Activated CD4-positive, alpha-beta T cell treated with anti-CD3 and anti-CD28 coated beads, Interleukin-2, amount 10 ng/mL, durations not matched to agents 7 days and 5 days (primary cell): ENCODE measurements at places on chromosomes 3 and 15. TPM values are rescaled to one million over a fixed set of nuclear protein-coding genes. Genes with fewer than 3 reads are reported as not detected.
A peak's percentile ranks its signal among the peaks of the same experiment; 100 is the strongest.

DNA sequence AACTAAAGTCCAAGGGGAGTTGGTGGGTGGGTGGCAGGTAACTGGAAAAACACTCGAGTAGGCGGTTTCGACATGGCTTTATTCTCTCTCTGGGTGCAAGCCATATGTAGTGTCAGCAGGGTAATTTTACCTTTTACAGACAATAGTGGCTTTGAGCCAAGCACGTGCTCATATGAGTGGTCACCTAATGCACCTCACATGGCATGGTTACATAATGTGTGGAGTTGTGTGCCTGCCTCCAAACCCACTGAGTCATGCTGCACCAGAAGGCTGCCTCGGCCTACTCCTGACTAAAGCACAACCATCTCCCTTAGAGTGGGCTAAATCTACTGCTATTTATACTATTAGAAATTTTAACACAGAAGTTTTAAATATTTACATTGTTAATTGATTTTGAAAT lies 16.5 kb downstream of the CCRL2 start:
- no peak for DNase-seq

DNA sequence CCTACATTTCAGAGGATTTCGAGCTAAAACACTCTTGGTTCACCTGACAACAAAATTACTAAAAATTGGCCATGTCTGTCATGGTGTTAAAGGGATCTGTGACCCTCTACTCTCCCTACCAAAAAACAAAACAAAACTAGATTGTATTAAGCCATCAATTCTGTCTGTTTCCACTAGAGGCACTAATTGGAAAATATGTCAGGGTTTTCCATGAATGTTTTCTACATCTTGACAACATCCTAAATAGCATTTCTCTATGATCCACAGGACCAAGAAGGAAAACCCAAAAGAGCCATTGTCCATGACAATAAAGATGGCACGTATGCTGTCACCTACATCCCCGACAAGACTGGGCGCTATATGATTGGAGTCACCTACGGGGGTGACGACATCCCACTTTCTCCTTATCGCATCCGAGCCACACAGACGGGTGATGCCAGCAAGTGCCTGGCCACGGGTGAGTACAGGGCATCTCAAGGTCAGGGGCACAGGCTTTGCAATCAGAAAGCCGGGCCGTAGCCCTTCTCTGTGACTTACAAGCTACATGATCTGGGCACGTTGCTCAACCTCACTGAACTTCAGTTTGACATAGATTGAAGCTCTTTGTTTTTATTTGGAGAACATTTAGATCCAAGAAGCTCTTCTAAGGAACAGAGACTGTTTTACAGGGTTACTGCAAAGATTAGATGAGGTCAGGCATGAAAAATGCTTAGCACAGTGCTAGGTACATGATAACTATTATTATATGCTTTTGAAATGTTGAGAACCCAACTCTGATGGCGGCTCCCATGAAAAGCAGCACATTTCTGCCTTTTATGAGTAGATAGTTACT lies 74.8 kb downstream of the DNASE1L3 start:
- DNase-seq, result no peak

DNA sequence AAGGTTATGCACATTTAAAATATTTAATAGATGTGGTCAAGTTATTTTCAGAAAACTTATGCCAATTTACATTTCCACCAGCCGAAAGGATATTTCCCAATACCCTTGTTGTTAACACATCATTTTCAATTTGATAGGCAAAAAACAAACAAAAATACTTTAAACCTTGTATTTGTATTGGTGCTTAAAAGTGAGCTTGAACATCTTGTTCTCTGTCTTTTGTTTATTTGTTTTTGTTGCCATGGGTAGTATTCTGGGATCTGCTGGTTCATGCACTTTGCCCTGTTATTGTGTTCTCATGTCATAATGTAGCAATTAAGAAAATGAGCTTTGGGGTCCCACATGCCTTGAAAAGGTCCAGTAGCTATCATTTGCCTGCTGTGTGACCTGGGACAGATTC lies 191.4 kb downstream of the LRTM1 start:
- no peak for DNase-seq

DNA sequence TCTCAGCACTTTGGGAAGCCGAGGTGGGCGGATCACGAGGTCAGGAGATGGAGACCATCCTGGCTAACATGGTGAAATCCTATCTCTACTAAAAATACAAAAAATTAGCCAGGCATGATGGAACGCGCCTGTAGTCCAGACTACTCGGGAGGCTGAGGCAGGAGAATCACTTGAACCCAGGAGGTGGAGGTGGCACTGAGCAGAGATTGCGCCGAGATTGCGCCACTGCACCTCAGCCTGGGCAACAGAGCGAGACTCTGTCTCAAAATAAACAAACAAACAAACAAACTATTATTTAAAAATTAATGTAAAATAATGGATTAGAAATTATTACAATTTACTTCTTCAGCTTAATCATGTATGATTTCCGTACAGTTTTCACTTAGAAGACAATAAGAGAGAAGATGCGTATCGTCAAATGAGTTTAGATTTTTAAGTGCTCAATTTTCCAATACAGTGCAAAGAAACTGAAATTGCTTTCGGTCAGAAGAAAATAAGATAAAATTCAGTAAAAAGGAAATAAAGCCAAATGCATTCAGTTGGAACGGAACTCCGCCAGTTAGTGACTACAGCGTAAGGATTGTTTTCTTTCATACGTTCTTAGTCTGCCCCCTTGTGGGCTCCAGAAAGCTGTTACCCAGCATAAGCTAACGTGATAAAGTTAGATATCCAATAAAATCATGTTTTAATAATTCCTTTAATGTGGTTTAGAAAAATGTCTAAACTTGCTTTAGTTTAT lies 24.8 kb downstream of the AADAC start:
- peak; percentile 54 for DNase-seq

- DNase-seq, result no peak
Measured at GRCh38 chr15:32908135-32908801, 190.5 kb downstream of the GREM1 start.

GRCh38 chr3:53806182-53807116 lies 39.8 kb downstream of the CHDH start:
- no peak for DNase-seq

DNA sequence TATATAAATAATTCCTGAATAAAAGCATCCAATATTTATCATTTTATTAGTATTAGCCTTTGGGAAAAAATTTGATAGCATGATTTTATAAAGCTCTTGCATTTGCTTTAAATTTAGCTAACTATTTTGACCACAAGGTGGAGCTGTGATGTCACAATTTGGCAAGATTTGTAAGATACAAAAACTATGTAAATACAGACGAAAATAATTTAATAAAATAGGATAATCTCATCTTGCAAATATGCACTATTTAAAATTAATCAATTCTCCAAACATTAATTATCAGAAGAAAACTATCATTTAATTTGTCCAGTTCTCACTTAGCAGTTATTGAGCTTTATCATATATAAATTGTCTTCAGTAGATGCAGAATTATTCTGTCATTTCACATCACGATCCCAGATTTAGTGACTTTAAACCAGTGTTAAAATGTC lies 95.4 kb downstream of the PLOD2 start:
- peak; percentile 32 for DNase-seq

DNA sequence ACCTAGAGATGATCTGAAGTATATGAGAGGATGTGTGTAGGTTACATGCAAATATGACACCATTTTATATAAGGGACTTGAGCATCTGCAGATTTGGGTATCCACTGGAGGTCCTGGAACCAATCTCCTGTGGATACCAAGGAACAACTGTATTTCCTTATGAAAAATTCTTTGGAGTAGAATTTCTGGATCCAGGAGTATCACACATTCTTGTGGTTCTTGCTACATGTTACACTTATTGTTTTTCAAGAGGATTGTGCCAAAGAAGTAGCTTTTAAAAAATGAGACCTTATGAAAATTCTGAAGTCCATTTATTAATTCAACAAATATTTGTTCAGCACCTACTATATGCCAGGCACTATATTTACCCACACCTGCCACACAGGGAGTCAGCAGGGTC lies 15.7 kb upstream of the TBC1D23 start:
- no peak for DNase-seq

- no peak for DNase-seq
Measured at GRCh38 chr15:78628227-78628626, 7.4 kb upstream of the CHRNA3 start.

GRCh38 chr3:43892526-43892925 lies 201.8 kb downstream of the ABHD5 start:
- no peak for DNase-seq

DNA sequence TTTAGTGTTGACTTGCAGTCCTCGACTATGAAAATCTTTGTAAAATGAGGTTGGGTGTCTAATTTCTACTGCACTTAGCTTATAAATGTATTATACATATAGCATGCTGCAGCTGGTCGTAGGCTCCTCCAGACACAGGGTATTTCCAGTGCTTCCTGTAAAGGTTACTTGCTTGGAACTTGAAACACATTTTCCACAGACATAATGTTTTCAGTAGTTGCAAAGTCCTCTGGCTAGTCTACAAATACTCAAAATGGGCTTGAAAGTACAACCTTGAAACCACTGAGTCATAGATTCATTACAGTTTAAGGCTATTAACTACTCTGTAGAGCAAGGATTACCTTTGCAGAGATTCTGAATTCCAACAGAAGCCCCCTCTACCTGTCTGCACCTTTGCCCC lies 464.1 kb downstream of the RAP2B start:
- DNase-seq, result no peak

GRCh38 chr3:61634678-61635077 lies 73.3 kb downstream of the PTPRG start:
- DNase-seq, result no peak

- DNase-seq, result no peak
Measured at GRCh38 chr15:33298631-33299030, 12.1 kb upstream of the RYR3 start.

DNA sequence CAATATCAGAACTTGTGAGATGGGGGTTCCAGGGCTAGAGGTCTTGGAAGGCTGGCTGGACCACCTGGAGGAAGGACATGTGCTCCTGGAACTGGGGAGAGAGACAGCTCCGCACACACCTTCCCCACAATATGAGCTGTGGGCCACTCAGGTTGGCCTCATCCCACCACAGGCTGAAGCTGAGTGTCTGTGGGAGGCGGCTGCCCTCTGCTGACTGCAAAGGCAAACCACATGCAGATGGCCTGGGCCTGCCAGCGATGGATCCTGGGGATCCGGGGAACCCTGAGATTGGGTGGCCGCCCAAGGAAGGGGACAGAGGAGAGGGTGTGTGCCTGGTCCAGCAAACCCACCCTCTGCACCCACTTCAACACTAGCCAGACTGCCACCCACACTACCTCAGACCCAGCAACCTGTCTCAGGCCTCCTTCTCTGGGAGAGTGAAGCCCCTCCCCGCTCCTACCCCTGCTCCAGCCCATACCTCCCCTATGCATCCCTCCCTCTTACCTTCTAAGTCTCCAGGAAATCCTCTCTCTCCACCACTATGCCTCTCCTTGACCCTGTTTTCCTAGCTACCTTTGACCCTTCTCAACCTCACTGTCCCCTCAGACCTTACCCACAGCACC lies 44.8 kb downstream of the CYP11A1 start:
- DNase-seq, result peak; percentile 63

- no peak for DNase-seq
Measured at GRCh38 chr3:5009506-5010109, 30.4 kb downstream of the BHLHE40 start.

DNA sequence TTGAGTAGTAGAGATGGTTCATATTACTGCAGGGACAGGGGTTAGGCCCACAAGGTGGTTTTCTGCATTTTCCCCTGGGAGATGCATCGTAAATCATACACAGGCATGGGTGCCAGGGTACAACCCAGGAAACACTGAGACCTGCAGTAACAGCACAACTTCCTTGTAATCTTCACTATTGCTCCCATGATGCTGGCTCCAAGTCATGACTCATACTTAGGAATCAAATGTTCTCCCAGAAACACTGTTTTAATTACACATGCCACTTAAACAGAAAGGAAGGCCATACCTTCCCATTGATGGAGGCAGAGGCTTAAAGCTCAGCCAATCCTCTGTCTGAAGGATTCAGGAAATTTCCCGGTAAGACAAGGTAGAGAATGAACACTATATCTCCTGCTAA lies 106.5 kb downstream of the ERC2 start:
- no peak for DNase-seq

DNA sequence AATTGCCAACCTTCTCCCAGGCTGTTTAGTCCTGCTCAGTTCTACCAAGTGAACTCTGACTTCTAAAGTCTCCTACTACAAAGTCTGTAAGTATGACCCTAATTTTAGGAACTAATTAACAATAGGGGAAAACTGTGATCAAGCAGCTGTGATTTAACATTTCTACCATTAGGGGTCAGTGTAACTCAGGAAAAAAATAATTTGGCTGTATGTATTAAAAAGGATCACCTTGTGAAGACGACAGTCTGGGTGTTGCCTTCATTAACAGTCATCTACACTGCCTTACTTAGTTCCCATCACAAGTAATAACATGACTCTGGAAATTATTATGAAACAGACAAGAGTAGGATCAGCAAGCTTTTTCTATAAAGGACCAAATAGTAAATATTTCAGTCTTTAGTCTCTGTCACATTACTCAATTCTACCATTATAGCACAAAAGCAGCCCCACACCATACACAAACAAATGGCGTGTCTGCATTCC lies 4.2 kb upstream of the NPHP3 start:
- peak; percentile 8 for DNase-seq

GRCh38 chr3:18062657-18063025 lies 320.2 kb upstream of the TBC1D5 start:
- no peak for DNase-seq

- no peak for DNase-seq
Measured at GRCh38 chr3:122265957-122266356, 59.1 kb upstream of the CSTA start.

- no peak for DNase-seq
Measured at GRCh38 chr15:60957111-60957510, 272.0 kb downstream of the RORA start.

MRAS gene
- not detected for total RNA-seq

MYH15 gene
- total RNA-seq, result 0.15 TPM

MNS1 gene
- total RNA-seq, result 0.79 TPM

STRA6 gene
- not detected for total RNA-seq

LDHAL6B gene
- total RNA-seq, result not detected

SLC9C1 gene
- not detected for total RNA-seq

SNTN gene
- not detected for total RNA-seq

PSTPIP1 gene
- 176 TPM for total RNA-seq

CKMT1A gene
- total RNA-seq, result not detected

SLC6A1 gene
- not detected for total RNA-seq

CLEC3B gene
- 0.30 TPM for total RNA-seq

PLSCR2 gene
- total RNA-seq, result not detected

CCDC80 gene
- total RNA-seq, result not detected

ZNF660 gene
- total RNA-seq, result not detected

DLEC1 gene
- total RNA-seq, result 2.3 TPM

SYNPR gene
- total RNA-seq, result not detected

FES gene
- total RNA-seq, result 8.6 TPM

HIGD2B gene
- total RNA-seq, result not detected

IL12A gene
- not detected for total RNA-seq
